ENCODE measurements at places on chromosomes 3 and 15. TPM values are rescaled to one million over a fixed set of nuclear protein-coding genes. Genes with fewer than 3 reads are reported as not detected.

DNA sequence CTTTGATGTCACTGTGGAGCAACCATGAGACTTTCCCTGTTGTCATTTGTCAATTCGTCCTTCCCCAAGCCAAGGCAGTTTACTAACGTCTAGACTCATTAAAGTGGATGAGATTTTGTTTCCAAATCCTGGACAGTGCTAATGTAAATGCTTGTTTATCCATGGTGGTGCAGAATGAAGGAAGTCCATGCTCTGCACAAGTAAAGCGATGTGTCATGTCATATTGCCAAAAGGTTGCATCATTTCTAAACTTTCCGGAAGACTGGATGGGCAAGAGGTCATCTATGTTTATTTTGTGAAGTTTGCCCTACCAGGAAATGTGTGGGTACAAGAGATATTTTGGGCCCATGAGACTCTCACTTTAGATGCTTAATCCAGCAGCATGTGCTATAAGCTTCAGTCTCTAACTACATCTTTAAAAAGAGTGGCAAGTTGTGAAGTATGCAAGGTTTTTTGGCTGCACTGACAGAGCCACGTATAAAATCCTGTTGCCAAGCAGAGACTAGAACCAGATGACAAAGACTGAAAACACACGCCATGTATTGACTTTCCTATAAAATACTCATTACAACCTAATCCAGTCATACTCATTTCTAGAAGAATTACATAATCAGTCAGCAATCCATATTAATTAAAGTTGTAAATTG lies 72.1 kb upstream of the FNDC3B start:
- peak; percentile 96 for DNase-seq

The CACNA2D2 gene
- total RNA-seq, result not detected

DNA sequence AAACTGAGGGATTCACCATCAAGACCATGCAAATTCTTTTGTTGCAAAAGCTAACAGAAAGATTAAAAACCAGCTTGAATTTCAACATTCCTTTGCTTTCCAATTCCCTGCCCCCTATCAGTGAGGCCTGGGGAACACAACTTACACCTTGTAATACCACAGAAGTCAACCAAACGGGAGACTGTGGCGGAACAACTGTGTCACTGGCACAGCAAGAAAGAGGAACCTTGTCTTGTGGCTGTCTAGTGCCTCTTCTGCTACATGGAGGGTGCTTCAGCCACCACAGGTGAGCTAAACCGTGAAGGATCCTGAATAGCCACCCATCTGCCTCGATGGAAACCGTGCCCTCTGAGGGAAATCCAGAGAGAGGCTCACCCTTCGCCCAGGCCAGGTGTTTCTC lies 11.4 kb downstream of the CCDC12 start:
- DNase-seq, result peak; percentile 49

The POPDC2 gene
- total RNA-seq, result 3.5 TPM

DNA sequence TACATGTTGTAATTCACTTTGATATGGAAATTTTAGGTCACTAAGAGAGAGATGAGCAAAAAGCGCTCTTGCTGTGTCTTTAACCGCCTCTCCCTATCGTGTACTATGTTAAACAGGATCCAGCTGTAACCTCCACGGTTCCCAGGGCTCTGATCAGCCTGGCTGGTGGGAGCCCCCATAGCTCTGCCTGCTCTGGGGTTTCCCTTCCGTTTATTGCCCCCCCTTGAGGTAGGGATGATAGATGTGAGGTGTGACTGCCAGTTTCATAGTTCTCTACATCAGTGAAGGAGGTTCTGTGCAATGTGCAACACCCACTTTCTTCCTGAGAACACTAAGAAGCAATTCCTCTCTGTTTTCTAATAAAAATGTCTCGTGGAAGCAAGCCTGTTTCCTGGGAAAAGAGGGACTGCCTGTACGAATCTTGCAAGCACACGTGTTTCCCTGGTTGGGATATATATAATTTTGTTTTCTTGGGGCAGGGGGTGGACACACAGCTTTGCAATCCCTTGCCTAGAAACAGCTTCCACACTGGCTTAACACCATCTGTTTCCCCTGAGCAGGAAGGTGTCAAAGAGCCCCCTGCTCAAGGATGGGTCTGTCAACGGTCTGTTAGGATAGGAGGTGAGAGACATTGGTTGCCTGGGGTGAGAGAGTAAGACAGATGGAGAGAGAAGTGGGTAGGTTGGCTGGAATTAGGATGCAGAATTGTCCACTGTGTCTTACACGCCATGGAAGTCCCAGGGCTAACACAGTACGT lies 23.8 kb downstream of the CORO2B start:
- no peak for DNase-seq

DNA sequence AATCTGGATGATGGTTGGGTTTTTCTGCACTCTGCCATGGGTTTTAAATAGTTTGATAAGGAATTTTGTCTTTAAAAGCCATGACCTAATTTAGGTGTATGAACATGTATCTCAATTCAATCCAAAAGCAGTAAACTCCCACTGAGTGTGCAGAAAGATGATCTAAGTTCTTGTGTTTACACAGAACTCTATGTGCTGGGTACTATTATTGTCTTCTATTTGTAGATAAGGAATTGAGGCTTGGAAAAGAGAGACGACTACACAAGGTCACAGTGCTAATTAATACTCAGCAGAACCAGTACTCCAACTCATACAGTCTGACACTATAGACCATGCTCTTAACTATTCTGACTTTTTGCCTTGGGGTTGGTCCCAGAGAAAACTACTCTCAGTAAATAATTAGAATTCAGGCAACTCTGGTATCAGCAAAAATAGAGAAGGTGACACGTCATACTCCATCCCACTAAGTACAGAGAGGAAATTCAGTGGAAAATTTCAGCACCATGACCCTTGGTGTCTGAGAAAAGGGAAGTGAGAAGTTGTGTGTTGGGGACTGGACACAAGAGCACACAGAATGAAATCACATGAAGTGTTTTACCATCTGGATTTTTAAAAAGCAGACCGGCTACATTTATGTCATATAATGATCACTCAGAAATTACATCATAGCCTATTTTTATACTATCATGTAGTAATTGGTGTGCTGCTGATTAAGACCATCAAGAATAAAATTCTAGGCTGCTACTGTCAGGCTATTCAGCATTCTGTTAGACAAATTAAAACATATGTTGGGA lies 18.3 kb upstream of the MYH15 start:
- no peak for DNase-seq

GRCh38 chr15:93861413-93861812 lies 369.9 kb upstream of the MCTP2 start:
- no peak for DNase-seq

The OCA2 gene
- total RNA-seq, result not detected

- DNase-seq, result no peak
Observed at GRCh38 chr3:164387236-164387635, 691.1 kb downstream of the SI start.

- DNase-seq, result no peak
Observed at GRCh38 chr15:101379647-101380046, 84.6 kb upstream of the SNRPA1 start.

DNA sequence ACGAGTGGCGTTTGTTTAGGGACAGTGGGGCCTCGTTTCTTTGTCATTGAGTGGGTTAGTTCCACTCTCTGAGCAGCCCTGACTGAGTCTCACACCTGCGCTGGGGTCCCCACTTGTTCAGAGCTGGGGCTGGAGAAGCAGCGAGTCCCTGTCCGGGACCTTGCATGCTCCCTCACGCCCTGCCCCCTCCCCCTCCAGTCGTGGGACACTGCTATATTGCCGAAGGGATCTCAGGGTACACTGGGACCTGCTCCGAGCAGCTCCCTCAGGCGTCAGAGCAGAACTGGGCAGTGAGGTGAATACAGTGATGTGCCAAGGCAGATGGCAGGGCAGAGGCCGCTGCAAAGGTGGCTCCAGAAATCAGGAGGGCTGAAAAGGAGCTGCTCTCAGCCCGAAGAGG lies 59.9 kb upstream of the KLF13 start:
- no peak for DNase-seq

The REC114 gene
- total RNA-seq, result not detected

- no peak for DNase-seq
Observed at GRCh38 chr15:52408823-52409222, 113.2 kb upstream of the MYO5C start.

DNA sequence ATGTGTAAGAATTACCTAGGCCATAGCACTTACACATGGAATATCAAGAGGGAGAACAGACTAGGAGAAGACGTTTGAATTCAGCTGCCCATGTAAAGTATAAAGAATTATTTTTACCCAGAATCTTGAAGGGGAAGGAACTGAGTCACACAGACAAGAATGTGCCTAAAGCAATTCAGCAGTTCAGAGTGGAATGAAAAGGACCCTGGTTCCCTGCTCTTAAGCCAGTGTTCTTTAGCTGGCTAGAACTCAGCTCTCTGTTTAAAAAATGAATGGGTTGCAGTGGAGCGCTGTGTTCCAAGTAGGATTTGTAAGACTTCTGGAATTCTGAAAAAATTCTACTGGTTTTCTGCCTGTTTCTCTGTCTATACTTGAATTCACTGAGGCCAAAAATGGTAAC lies 440.2 kb downstream of the LPP start:
- peak; percentile 39 for DNase-seq

The CLDN11 gene
- 1.9 TPM for total RNA-seq

- peak; percentile 44 for DNase-seq
Observed at GRCh38 chr3:166177130-166177529, 339.9 kb upstream of the BCHE start.

GRCh38 chr3:192433704-192434103 lies 293.6 kb downstream of the FGF12 start:
- DNase-seq, result no peak

The NRROS gene
- total RNA-seq, result 2.2 TPM

DNA sequence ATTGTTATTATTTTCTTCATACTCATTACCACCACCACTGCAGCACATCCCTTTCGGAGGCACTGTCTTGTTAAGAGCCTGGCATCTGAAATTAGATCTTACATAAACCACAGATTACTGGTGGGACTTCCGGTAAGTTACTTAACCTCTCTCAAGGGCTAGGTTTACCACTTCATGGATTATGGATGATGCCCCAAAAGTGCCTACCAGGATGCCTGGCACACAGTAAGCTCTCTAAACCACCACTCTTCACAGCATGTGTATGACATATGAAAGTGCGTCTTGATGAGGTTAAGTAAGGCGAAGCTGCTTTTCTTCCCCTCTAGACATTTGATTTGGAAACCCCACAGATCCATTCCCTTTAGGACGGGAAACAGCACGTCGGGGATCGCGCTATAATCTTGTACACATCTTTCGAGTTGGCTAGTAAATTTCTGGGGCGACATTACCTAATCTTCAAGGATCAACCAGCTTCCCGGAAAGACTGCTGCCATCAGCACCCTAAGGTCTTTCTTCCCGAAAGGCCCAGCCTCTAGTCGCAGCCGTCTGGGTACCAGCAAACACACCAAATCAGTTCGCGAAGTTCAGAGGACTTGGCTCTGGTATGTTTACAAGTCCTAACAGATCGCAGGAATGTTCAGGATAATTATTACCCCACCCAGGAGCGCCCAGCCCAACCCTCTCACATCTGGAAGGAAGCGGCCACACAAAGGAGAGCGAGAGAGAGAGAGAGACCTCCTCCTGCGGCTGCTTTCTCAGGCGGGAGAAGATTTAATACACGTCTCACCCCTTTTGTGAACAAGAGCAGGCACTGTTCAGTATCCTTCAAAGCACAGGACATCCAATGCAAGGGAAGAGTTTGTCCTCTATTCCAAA lies 155.1 kb upstream of the FRMD4B start:
- no peak for DNase-seq

The RPUSD2 gene
- total RNA-seq, result 17.1 TPM

DNA sequence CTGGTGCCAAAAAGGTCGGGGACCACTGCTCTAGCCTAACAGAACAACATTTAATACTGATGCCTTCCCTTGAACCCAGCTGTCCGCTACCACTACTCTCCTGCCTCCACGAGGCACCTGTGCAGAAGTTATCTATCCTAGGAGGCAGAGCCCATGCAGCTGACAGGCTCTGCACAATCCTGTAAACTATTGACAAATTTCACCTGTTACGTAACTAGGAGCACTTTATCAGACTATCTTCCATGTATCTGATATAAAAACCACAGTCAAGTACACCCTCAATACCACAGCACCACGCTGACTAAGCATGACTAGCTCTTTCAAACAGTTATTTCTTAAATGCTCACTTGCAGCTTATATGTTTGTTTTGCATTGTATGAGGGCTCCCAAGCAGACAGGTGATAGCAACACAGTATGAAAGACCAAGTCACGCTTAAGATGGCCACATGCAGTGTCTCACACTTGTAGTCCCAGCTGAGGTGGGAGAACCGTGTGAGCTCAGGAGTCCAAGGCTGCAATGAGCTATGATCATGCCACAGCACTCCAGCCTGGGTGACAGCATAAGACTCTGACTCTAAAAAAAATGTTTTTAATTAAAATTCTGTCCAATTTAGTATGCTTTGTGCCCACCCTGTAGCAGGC lies 4.5 kb upstream of the IL17RC start:
- DNase-seq, result no peak

The ITGA11 gene
- 0.18 TPM for total RNA-seq

- no peak for DNase-seq
Observed at GRCh38 chr3:185912929-185913901, 24.6 kb downstream of the TRA2B start.

The ZNF662 gene
- 9.2 TPM for total RNA-seq

GRCh38 chr3:126137490-126138130 lies 42.8 kb downstream of the ALDH1L1 start:
- no peak for DNase-seq

The NRG4 gene
- total RNA-seq, result 5.2 TPM

GRCh38 chr3:185678027-185678426 lies 91.9 kb downstream of the SENP2 start:
- DNase-seq, result no peak

DNA sequence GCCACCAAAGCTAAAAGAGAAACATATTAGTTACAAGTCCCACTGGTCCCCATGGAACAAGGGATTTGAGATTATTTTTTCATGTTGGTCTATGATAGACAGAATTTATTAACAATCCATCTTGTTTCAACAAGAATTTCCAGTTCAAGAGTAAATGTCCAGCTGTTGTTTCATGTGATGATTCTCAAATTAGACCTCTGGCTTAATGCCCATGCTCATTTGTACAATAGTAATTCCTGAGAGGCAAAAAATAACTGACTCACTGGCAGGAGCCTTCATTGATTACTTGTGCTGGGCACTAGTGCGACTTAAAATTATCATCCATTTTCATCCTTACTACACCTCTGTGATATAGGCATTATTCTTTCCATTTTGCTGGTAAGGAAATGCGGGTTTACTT lies 171.3 kb downstream of the ITPR1 start:
- no peak for DNase-seq

- no peak for DNase-seq
Observed at GRCh38 chr3:59444676-59445075, 394.9 kb upstream of the CFAP20DC start.

- DNase-seq, result no peak
Observed at GRCh38 chr3:119880966-119881365, 99.1 kb downstream of the NR1I2 start.

The SLC27A2 gene
- 7.5 TPM for total RNA-seq

All from PC-9 (cell line).